Stimulated activated CD8-positive, alpha-beta memory T cell treated with anti-CD3 and anti-CD28 coated beads, Interleukin-15, amount 100 ng/mL, for 1 hour (primary cell): ENCODE measurements at places on chromosomes 6 and 20.
A peak's percentile ranks its signal among the peaks of the same experiment; 100 is the strongest.

DNA sequence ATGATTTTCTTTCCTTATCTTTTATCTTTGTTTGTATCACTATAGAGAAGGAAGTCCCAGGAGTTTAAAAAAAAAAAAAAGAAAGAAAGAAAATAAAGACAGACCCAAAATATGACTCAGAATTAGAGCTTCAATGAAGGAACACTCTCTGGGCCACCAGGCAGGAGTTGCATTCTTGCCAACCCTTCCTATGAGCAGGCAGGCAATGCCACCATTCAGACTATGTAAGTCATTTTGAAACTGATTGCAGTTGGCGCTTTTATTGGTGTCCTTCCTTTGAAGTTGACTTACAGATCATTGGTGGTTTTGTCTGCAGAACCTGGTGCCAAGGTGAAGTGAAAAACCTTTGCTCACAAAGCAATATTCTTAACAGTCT lies 50.3 kb downstream of the MYB start:
- DNase-seq: no peak

GRCh38 chr6:44202972-44203750 lies 13.6 kb upstream of the MYMX start:
- no peak for DNase-seq

GRCh38 chr6:135514706-135515105 lies 17.2 kb upstream of the AHI1 start:
- DNase-seq: no peak

- no peak for DNase-seq
Observed at GRCh38 chr6:7697820-7698623, 27.9 kb upstream of the BMP6 start.

- peak; percentile 55 for DNase-seq
Observed at GRCh38 chr6:37483917-37484785, 15.5 kb downstream of the CCDC167 start.

GRCh38 chr20:51368461-51369211 lies 173.9 kb downstream of the NFATC2 start:
- no peak for DNase-seq

- no peak for DNase-seq
Observed at GRCh38 chr6:136435101-136435500, 115.1 kb downstream of the MAP7 start.

DNA sequence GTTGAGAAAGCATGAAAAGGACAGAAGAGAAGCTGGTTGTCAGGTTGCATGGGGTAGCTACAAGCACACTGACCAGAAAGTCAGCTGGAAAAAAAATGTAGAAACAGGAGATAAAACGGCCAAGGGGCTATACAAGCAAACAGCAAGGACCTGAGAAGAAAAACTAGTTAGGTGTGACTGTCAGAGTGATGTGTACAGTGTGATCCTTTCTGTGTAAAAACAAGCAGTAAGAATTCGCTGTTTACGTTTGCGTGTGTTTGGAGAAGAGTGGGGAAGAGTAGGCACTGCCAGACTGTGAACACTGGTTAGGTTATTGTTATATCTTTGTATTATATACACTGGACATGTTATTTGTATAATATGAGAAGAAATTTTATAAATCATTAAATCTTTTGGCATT lies 28.1 kb downstream of the PTPN1 start:
- DNase-seq: no peak

DNA sequence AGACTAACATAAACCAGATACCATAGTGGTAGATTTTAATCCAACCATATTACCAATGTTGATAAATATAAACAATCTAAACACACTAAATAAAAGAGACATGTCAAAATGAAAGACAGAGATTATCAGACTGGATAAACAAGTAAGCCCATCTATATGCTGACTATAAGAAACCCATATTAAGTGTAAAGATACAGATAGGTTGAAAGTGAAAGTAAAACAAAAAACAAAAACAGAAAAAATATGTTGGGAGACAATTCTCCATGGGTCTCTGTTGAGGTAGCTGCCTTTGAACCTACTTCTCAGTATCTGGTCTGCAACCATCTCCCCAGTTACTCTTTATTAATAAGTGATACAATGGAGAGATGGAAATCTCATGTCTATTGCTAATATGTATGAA lies 21.2 kb downstream of the REV3L start:
- DNase-seq: no peak

DNA sequence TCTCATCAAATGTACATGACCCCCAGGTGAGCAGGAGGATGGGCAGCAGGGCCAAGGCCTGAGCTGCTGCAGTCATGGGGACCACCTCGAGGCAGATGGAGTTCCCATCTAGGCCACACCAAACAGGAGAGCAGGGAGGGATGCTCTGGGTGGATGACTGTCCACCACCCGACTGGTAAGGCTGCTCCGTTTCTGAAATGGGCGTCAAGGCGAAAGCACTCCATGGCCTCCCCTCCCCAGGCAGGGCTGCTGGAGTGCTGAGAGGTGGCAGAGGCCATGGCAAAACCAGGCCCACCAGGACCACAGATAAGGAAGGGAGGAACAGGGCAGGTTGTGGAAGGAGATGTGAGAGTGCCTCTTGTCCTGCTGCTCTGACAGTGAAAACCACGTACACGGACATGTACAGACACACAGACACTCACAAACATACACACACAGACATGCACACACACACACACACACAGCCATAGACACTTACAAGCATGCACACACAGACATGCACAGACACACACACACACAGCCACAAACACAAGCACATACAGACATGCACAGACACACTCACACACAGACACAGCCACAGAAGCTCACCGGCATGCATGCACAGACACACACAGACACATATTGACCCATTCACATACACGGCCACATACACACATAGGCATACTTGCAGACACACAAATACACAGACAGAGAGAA lies 93.2 kb downstream of the PSMG4 start:
- DNase-seq: no peak

DNA sequence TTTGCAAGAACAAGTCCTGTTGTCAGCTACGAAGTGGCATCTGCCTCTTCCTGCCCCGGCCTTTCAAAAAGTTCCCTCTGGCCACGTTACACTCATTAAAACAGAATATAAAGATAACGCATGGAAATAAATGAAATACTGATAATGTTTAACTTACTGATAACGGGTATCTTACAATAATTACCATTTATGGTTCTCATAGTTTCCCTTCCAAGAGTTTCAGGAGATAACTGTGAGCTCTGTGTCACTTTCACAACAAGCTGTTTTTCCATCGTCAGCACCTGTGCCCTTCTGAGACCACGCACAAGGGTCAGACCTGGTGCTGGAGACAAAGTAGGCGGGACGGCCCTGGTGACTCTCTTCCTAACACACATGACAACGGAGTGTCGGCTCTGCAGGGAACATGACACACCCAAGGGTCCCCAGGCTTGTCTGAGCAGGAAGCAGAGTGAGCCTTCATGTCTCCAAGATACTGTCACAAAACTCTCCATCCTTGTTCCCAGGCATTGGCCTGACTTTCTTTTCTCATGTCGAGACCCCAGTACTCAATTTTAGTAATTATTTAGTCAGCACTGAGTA lies 86.2 kb upstream of the THBS2 start:
- no peak for DNase-seq

GRCh38 chr6:151018911-151019782 lies 153.6 kb downstream of the MTHFD1L start:
- DNase-seq: no peak

DNA sequence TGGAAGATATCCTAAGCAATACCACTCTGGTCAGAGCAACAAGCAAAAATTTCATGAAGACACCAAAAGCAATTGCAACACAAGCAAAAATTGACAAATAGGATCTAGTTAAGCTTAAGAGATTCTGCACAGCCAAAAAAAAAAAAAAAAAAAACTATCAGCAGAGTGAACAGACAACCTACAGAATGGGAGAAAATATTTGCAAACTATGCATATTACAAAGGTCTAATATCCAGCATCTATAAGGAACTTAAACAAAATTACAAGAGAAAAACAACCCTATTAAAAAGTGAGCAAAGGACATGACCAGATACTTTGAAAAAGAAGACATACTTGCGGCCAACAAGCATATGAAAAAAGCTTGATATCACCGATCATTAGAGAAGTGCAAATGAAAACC lies 20.0 kb upstream of the AHI1 start:
- no peak for DNase-seq

DNA sequence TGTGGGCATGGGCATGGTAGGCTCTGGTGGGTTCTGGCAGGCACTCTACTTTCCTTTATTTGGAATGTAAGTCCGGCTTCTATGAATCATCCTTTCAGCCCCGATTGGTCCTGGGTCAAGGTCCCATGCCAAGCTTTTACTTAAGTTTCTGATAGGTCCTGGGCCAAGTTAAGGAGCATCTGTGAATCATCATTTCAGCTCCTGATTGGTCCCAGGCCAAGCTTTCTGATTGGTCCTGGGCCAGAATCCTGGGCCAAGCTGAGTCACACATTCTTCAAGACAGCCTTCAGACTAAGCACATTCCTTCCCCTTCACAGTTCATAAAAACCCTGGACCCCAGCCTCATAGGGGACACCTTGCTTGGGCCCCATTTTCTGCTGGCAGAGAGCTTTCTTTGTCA lies 231.0 kb upstream of the EYS start:
- no peak for DNase-seq

- DNase-seq: no peak
Observed at GRCh38 chr6:112927641-112928320, 580.7 kb downstream of the RFPL4B start.

DNA sequence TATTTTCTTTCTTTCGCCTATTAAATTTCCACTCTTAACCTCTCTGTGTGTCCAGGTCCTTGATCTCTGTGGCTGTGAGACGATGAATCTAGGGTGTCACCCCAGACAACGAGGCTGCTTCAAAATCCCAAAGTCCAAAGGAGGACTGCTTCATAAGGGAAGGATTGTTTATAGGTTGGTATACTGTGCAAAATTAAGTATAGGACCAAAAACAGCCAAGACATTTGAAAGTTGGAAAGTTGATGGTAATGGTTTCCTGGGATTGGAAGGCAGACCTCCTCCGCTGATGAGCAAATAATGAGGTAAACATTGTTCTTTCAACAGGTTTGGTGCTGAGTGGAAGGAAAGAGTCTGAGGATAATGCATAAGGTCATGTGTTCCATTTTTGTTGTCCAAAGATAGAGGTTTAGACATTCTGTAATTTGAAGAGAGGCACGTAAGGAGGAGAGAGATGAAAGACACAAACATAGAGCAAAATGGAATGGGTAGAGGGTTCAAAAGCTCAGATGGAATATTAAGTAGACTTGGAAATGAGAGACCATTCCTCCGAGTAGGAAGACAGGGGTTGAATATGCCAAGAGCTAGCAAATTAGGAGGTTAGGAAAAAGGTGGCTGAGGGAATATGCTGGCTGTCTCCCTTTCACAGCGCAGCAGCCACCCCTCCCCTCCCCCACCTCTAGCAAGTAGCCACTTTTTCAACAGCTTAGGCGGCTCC lies 24.8 kb downstream of the ZNF311 start:
- no peak for DNase-seq

DNA sequence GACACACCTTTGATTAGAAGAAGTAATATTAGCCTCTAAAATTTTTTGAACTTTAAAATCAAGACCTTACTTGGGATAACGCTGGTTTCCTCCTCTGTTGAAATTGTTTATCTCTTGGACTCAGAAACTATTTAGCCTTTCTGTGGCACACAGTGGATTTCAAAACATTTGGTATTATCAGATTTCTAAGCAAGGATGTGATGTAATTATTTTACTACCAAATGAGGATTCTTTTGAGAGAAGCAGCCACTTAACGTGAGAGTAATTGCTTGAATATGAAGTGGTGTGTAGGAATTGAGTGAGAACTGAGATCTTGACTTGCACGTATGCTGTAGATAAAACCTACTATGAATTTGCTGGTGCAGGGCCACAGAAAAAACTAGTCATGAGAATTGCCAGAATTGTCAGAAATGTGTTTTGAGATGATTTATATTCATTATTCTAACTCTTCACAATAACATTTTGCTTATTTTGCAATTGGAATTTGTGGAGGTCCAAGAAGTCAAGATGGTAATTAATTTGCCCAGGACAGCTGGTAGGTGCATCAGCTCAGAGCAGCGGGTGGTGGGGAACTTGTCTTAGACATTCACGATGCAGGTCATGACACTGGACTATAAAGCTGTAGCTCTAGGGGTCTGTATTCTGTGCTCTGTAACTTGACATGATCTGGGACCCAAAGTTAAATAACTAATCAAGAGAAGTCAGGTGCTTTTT lies 53.4 kb downstream of the AKAP12 start:
- DNase-seq: no peak

- DNase-seq: no peak
Observed at GRCh38 chr6:139325125-139325524, 33.3 kb upstream of the TXLNB start.

DNA sequence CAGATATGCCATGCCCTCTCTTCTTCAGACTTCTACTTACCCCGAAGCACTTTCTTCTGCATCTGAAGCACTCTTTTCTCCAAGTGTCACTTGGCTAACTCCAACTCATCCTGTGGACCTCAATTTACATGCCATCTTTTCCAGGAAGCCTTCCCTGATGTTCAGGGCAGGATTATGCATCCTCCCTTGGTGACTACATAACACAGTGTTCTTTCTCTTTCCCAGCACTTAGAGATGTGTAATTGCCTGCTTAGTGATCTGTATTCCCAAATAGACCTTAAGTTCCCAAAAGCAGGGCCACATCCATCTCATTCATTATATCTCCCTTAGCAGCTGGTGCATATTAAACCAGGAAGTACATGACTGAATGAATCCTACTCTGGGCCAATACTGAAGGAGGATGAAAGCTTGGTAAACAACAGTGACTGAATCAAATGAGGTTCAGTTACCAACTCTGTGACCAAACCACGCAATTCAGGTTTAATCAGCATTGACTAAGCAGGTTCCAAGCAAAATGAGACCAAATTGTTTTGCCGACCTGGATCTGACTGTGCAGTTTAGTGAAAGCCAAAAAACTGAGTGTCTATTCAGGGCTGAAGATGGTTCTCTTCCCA lies 121.4 kb upstream of the TCF21 start:
- no peak for DNase-seq

DNA sequence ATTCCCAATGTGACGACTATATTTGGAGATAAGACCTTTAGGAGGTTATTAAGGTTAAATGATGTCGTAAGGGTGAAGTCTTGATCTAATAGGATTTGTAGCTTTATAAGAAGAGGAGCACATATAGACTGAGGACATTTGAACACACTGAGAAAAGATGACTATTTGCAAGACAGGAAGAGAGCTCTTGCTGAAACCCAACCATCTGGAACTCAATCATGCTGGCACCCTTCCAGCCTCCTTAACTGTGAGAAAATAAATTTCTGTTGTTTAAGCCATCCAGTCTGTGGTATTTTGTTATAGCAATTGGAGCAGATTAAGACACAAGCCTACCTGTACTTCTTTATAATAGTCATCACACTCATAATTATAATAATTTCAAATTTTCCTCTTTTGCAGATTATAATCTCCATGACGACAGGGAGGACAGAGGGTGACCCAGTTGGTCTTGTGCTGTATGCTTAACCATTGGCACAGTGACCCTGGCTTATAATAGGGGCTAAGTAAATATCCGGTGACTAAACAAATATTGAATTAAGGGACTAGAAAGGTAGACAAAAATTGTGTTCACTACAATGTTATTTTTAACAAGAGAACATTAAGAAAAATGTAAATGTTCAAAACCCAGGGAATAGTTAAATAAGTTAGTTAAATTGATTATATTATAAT lies 206.4 kb upstream of the HDDC2 start:
- DNase-seq: no peak

- no peak for DNase-seq
Observed at GRCh38 chr20:42857446-42857845, 332.3 kb downstream of the PTPRT start.
